ENCODE measurements at places on chromosomes 7 and 10.
A peak's percentile ranks its signal among the peaks of the same experiment; 100 is the strongest.

DNA sequence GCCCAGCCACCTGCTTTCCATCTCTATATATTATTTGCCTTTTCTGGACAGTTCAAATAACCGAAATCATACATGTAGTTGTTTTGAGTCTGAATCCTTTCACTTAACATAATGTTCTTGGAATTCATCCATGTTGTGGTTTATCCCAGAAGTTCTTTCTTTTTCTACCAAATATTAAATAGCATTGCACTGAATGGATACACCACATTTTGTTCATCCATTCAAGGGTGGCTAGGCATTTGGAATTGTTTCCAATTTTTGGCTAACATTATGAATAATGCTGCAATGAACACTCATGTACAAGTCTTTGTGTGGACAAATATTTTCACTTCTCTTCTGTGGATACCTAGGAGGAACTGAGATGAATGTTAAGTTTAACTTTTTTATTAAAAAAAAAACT is 18.0 kb downstream of the DNAJC1 start:
- DNase-seq, result peak; percentile 75

GRCh38 chr7:134778941-134779740 is at the start of gene CALD1:
Gene CALD1 (plus strand): TSS chr7:134779634. CDS start chr7:134867734, 88,100 bp downstream.
- peak; percentile 100 for DNase-seq

- no peak for DNase-seq
Observed at GRCh38 chr10:74916283-74916682, 89.9 kb downstream of the KAT6B start.

DNA sequence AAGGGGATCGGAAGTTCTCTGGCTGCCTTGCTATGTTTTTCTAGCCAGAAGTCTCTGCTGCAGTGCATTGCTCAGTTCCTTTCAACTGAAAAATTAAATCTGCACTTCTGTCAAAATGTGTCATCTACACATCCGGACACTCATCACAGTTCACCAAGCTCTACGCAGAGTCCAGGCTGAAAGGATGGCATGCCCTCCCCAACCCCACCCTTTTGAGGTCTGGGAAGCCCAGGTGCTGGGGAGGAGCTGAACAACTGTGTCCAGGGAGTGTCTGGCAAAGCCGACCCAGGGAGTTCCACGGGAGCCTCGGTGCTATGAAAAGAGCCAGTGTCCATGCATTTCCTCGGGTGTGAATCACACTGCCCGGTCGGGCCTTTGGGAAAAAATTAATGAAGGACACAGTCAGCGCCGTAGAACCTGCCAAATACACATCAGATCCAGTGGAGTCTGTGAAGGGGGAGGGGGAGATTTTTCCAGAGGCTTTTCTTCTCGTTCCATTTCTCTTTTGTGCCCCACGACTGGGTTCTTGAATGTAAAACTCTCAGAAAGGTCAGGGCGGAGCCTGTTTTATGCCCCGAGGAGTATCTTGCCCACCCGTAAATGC is 757 bp upstream of the PALS2 start:
- peak; percentile 53 for DNase-seq

DNA sequence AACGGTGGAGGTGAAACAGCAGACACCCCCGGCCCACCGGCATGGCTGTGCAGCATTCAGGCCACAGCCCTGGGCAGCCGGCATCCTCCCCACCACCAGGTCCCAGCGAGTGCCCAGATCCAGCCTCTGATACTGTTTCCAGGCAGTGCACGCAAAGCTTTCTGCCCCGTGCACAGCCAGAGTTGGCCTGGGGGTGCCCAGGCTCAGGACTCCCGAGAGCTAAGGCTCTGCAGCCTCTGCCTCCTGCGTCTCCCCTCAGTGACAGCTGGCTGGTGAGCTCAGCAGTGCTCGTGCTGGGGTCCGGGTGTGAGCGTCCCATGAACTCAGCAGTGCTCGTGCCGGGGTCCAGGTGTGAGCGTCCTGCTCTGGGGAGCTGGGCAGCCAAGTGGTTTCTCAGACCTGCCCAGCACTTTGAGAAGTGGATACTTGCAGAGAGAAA is 65.4 kb downstream of the CFAP46 start:
- DNase-seq, result no peak

- no peak for DNase-seq
Observed at GRCh38 chr7:42161110-42161509, 75.9 kb downstream of the GLI3 start.

DNA sequence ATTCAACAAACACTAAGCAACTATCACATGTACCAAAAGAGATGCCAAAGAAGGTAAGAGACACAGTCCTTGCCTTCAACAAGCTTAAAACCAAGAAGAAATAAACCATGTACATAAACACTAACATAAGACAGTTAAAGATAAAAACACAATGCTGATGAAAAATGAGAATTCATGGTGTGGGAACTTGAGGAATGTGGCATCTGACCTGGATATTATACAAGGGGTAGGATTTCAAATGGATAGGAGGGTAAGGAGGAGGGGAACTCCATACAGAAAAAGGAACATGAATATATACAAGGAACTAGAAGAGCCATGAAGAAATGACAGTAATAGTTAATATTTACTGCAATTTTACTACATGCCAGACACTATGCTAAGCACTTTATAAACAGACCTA is 11.0 kb downstream of the HIBADH start:
- DNase-seq, result peak; percentile 45

GRCh38 chr7:17680026-17680425 is 260.3 kb downstream of the SNX13 start:
- peak; percentile 93 for DNase-seq

- DNase-seq, result peak; percentile 63
Observed at GRCh38 chr10:77774940-77775391, 137.4 kb upstream of the KCNMA1 start.

DNA sequence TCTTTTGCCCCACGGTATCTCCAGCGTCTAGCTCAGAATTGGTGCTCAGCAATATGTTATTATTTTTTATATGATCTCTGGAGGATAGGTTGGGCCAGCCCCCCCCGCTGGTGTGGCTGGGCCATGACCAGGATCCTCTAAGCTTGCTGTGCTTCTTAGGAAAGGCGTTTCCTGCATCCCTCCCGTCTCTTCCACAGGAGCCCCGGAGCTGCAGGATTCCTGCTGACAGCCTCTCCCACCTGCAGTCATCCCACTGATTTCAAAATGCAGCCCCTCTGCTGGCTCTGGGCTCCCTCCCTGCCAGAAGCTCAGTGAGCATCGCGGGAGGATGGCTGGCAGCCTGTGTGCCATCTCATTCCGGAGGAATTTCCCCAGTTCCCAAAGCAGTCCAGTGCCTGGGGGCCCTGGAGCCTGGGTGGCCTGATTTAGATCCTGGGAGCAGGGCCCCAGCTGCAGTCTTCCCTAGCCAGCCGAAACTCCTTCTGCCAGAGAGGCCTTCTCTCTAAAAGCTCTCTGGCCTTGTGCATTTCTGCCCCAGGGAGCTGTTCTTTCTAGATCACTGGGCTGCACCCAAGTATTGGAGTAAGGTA is 21.8 kb upstream of the GOLGA7B start:
- DNase-seq, result no peak

- DNase-seq, result no peak
Observed at GRCh38 chr7:135330088-135330487, 96.5 kb downstream of the STRA8 start.

Measured in astrocyte (in vitro differentiated cells and primary cell).